Mammary epithelial cell (primary cell): ENCODE measurements at places on chromosomes 5 and 9. TPM values are rescaled to one million over a fixed set of nuclear protein-coding genes. Genes with fewer than 3 reads are reported as not detected.

GRCh38 chr9:16726718-16727451 lies 143.6 kb downstream of the BNC2 start:
- peak; percentile 71 for DNase-seq

CTSV gene
- polyA plus RNA-seq: 188 TPM

DNA sequence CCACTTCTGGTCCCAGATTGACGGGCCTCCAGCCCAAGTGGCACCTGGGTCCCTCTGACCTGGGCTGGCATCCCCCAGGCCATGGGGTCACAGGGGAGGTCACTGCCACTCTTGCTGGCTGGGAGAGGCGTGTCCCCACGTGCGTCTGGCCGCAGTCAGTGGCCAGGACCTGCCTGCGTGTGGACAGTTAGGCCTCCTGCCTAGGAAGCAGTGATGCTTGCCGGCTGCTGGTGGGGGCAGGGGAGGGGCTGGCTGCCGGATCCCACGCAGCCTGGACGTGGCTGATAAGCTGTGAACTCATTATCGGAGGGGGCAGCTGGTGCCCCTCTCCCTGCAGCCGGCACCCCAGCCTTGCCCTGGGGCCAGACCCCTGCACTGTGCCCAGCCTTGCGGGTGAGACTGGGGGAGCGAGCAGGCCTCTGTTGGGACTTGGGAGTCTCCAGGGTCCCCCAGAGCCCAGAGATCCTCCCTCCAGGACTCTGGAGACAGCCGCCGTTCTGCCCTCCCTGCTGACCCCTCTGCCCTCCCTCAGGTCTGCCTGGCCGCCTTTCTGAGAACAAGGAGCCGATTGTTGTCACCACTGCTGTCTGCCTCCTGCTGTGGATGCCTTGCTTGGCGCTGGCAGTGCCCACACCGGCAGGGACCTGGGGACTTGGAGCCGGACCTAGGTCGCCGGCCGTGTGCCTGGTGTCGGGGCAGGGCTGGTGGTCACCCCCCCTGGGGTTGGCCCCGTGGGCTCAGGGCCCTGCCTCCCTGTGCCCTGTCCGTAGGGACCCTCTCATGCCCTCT lies 12.3 kb downstream of the RXRA start:
- DNase-seq: no peak

DNA sequence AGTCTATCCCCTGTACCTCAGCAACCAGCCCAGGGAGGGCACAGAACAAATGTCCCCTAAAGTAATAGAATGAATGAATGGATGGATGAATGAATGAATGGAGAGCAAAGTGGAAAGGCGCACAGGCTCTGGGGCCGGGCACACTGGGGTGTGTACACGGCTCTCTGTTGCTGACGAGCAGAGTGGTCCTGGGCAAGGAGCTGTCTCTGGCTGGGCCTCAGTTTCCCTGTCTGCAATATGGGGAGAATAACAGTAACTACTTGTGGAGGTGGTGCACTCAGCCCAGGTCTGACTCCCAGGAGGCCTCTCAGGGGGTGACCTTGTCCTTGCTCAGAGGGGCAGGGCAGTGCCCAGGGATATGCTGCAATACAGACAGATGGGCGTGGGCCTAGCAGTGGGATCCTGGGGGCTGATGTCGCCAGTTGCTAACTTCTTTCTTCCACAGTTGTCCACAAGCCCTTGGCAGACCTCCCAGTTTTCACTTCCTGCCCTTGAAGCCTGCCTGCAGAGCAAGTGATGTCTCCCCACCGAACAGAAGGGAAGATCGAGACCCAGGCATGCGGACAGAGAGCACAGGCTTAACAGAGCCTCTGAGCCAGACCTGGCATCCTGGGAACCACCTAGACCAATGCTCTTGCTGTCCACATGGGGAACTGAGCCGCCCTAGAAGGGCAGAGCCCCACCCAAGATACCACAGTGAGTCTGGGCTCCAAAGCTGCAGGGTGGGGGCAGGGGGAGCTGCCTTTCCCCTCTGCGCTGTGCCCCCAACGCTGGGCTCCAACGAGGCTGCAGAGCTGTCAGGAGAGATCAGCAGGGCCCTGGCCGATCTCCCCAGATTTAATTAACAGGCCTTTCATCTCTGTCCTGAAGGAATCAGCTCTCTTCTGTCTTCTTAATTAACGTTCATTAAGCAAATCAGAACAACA lies 13.6 kb upstream of the LAMC3 start:
- DNase-seq: no peak

GRCh38 chr9:100619665-100620064 lies 41.8 kb downstream of the CAVIN4 start:
- DNase-seq: no peak

DNA sequence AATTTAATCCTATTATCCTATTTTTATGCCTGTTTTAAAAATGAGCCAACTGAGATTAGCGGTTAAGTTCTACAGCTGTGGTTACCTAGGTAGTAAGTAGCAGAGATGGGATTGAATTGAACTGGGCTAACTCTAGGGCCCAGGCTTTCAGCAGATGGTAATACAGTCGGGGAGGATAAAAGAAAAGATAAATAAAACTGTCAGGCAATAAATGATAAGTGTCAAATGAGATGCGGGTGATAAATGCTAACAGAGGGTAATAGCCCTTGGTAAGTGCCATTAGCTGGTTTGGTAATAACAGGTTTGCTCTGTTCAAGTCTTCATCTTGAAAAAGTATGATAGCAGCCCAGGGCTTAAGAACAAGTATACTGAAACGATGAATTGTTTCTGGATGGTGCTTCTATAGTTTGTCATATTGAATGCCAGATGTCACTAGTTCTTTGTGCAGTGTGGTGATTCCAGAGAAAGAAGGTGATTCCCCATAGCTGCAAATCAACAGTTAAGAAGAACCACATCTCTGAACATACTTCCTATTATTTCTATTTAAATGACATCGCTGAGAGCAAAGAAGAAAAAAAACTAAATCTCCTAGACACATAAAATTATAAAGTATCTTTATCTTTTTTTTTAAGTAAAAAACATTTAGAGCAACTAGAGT lies 360.8 kb upstream of the PANK3 start:
- DNase-seq: no peak

SH3GL2 gene
- not detected for polyA plus RNA-seq
